Stimulated activated CD4-positive, alpha-beta T cell treated with anti-CD3 and anti-CD28 coated beads, Interleukin-1b, Interleukin-23, amount 100 ng/mL, for 1 hour (primary cell): ENCODE measurements at places on chromosomes 4 and X.
A peak's percentile ranks its signal among the peaks of the same experiment; 100 is the strongest.

DNA sequence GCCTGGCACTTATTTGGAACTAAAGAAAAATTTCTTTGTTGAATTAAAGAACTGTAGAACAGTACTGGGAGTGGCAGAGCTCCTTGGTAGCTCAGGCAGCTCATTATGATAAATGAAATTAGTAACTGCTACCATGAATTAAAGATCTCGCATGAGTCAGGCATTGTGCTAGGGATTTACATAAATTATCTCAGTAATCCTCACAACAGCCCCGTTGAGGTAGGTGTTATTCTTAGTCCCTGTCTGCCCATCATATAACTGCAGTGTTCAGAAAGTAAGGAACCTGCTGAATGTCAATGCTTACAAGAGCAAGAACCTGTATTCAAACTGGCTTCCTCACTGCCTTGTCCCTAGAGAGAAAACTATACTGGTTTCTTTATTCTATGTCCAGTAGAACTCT lies 108.3 kb downstream of the NLGN4X start:
- DNase-seq = no peak

DNA sequence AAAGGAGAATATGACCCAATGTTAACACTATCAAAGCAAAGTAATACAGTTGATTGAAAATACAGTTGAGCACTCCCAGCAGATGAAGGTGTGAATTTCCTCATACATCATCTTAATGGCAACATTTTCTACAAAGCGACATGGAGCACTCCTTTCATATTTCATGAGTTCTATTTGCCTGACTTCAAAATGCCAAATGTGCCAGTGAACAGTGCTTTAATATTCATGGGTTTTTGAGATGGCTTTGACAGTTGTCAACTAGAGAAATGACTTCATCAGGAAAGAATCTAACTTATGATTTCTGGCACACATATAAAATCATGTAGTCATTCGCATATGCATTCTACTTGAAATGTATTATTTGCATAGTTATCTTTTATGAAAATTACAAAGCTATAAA lies 222.4 kb downstream of the GALNTL6 start:
- DNase-seq = no peak

GRCh38 chr4:41323706-41324105 lies 67.0 kb downstream of the UCHL1 start:
- no peak for DNase-seq

DNA sequence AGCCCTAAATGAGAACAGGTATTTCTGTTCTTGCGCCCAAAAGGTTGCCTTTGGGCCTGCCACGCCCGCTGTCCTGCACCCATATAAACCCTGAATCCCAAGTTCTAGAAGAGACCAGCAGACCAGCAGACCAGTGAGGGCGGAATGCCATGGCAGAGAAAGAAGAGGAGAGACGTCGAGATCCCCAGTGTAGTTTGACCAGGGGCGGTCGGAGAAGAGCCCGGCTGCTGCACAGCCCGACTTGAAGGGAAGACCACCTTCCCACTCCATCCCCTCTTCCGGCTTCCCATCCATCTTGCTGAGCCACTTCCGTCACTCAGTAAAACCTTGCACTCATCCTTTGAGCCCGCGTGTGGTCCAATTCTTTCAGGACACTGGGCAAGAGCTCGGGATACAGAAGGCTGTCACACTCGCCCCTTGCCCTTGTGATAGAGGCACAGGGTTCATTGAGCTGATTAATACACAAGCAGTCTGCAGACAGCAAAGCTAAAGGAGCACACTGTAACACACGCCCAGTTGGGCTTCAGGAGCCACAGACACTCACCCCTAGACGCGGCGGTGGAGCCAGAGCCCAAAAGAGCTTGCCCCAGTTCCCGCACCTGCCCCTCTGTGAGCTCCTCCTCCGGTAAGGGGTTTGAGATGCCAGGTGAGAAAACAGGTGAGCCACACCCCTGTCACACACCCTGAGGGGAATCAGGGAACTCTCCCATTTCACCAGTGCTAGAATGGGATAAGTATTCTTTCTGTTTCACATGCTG lies 230.8 kb downstream of the PCDH10 start:
- DNase-seq = no peak

DNA sequence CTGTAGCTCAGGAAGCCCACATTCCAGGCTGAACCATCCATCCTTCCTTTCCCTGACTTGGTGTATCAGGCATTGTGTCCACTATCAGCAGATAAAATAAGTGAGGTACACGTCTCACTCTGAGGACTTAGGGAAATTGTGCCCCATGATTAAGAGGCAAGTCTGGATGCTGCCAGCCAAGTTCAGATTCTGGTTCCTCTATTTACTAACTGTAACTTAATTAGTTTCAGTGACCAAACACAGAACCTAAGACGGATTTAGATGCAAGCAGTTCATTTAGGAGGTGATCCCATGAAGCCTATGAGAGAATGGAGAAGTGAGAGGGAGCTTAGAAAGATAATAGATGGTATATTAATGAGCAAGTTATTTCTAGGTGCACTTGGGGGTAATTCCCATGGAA lies 56.6 kb upstream of the PACRGL start:
- no peak for DNase-seq

DNA sequence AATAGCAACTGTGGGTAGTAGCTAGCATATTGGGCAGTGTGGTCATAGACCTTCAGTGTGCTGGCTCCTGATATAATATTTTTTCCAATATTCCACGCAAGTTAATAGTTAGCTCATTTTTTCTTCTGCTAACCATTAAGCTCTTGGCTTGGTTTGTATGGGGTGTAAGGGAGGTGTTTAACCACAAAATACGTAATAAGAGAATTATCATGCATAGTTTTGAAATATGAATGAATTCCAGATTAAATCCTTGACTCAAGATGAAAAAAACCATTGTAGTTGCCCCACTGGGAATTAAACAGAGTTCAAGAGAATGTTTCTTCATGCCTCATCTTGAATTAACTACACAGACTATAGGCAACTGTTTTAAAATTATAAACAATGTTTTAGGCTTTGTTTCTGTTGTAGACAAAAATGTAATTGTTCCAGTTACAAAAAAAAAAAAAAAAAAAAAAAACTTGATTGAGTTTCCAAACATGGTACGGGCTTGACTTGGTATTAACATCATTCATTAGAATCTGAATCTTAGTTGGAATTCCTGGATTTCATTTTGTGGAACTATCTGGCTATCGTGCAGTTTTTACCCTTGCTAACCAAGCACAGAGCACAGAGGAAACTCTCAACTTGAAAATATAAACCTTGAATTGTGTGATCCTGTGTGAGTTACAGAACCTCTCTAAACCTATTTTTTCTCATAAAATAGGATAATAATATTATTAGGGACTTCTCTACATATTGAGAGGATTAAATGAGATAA lies 28.4 kb downstream of the CXCL1 start:
- no peak for DNase-seq

GRCh38 chrX:69080855-69081465 lies 84.3 kb downstream of the PJA1 start:
- no peak for DNase-seq

GRCh38 chrX:14039344-14039743 lies 9.7 kb upstream of the GEMIN8 start:
- peak; percentile 18 for DNase-seq

GRCh38 chr4:152727784-152728183 lies 48.0 kb upstream of the TMEM154 start:
- no peak for DNase-seq

GRCh38 chrX:11504234-11504633 lies 161.5 kb downstream of the ARHGAP6 start:
- DNase-seq = no peak

- no peak for DNase-seq
Observed at GRCh38 chr4:125501090-125501489, 186.3 kb downstream of the FAT4 start.

DNA sequence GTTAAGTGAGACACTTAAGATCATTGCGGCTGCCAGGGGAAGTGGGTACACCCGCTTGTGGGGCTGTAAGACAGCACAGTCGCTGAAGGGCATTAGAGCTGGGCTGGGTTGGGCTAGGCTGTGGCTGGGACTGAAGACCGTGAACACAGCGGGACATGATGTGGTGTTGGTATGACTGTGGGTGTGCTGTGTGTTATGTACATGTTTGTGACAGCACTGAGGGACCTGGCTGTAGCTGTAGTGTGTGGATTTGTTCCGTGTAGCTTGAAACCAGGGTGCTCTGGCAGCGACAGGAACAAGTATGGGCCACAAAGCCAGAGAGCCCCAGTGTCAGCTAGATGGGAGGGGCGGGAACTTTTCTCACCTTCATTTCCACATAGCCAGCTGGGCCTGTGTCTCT lies 82.1 kb downstream of the NHSL2 start:
- DNase-seq = no peak

DNA sequence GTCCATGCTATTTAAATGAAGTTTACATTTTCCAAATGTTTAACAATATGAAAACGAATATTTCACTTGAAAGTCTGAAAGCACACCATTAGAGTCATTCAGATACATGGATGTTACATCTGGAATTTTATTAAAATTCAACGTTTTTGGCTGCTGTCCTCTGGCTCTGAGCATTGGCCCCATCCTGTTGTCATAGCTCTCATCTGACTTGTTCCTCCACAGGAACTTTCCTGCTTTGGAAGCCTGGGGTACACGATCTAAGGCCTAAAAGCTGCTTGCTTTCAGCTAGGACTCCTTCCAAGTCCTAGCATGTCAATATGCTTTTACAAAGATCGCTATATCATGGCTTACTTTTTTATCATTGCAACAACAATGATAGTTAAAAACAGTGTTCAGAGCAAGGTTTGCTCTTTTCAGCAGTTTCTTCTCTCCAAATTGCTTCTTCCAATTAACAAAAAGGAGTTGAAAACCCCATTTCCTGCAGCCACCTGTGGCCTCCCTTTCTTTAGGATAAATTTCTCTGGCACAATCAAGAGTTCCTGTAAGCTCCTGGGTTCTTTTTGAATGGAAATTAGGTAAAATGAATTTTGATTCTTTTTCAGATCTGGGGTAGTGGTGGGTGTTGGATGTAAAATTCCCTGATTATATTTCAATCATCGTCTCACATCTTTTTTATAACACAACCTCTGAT lies 413.4 kb upstream of the AGA start:
- DNase-seq = no peak

GRCh38 chr4:167578906-167579305 lies 344.6 kb upstream of the SPOCK3 start:
- no peak for DNase-seq

GRCh38 chr4:25182937-25183336 lies 22.7 kb upstream of the SEPSECS start:
- no peak for DNase-seq

GRCh38 chr4:32775049-32775448 lies 2054.9 kb downstream of the PCDH7 start:
- DNase-seq = no peak

GRCh38 chrX:134732152-134732551 lies 73.9 kb upstream of the PLAC1 start:
- no peak for DNase-seq

DNA sequence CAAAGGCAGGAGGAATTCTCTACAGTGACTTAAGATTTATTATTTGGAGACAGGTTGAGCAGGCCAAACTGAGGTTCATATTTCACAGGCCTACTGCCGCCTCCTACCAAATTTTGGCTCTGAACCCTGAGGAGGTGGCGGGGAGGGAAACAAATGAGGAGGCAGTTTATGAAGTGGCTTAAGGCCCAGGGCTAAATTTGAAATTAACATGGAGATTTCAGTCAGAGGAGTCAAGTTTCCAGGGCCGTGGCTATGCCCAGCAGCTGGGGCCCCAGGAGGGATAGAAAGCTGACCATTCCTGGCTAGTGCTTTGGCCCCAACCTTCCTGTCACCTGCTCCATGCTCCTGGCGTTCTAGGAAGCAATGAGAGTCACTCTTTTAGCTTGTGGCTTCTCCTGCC lies 73.4 kb upstream of the ARHGAP36 start:
- DNase-seq = no peak

DNA sequence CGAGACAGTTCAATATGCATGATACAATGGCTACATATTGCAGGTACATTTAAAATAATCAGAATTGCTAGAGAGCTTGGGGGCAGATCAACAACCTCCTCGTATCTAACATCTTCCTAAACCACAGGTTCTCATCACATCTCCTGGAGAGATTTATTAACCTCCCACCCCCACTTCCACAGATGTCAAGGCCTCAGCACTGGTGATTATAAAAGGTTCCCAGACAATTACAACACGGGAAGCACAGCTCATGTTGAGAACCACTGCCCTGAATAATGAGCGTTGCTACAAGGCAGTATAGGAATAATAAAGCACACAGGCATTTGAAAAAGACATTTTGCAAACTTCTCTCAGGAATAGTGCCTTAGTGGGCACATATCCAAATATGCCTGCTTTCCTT lies 42.8 kb downstream of the ELOVL6 start:
- DNase-seq = no peak

DNA sequence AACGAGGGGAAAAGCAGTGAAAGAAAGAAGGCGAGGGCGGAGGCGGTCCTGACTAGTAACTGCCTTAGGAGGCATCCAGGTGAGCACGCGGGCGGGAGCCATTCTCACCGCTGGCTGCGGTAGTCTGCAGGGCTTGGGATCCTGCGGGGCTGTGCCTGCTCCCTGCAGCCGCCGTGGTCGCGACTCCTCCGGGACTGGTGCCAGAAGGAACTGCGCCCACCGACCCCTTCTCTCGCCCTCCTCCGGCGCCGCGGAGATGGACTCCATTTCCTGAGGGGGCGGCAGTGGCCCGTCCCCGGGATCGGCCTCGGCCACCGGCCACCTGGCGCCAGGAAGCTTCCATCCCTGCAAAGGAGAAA lies 543 bp downstream of the NFXL1 start:
- no peak for DNase-seq

GRCh38 chr4:29970626-29971025 lies 749.5 kb upstream of the PCDH7 start:
- no peak for DNase-seq

- no peak for DNase-seq
Observed at GRCh38 chr4:25378437-25378743, 1.3 kb downstream of the ANAPC4 start.

DNA sequence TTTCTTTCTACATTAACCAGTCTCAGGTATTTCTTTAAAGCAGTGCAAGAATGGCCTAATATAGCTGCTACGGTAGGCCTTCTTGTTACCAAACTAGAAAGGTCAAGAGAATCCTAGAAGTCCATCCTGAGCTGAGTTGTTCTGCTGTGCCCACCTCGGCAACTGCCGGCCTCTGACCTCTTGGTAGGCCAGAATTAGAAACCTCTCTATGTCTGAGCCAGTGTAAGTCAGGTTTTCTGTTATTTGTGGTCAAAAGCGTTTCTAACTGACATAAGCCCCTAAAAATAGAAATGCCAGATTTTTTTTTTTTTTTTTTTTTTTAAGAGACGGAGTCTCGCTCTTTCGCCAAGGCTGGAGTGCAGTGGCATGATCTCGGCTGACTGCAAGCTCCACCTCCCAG lies 43.1 kb downstream of the SOWAHB start:
- DNase-seq = no peak

GRCh38 chr4:110128029-110128428 lies 70.4 kb downstream of the ELOVL6 start:
- DNase-seq = no peak
